Stimulated activated CD4-positive, alpha-beta T cell treated with anti-CD3 and anti-CD28 coated beads, TNF-alpha, amount 100 ng/mL, for 4 hours (primary cell): ENCODE measurements at places on chromosomes 4 and X.

DNA sequence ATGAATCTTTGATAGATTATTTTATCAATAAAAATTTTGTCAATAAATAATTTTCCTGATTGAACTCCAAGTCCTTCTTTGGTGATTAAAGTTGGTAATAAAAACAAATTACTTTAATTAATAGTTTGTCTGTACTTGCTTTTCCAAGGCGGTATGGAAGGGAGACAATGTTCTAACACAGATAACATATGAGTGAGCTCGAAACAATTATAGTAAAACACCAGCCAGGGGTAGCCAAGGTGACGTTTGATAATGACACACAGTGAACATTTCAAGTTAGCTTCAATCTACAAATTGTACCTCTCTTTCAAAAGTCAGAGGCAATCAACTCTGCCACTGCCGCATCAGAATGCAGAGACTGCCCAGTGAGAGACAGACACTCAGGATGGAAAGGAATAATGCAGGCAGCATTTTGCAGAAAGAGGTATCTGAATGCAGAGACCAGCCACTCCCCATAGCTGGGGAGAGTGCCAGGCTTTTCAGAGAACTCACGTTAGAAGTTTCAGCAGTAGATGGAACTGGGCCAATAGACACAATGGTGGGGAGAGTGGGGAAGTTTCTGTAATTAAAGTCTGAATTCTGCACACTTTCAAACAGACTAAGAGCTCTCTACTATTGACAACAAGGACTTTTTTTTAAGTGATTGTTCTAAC lies 18.1 kb upstream of the ATOH1 start:
- DNase-seq: no peak

GRCh38 chrX:96621811-96622210 lies 62.8 kb upstream of the DIAPH2 start:
- no peak for DNase-seq

- no peak for DNase-seq
Observed at GRCh38 chr4:55008166-55009056, 117.0 kb downstream of the KDR start.

DNA sequence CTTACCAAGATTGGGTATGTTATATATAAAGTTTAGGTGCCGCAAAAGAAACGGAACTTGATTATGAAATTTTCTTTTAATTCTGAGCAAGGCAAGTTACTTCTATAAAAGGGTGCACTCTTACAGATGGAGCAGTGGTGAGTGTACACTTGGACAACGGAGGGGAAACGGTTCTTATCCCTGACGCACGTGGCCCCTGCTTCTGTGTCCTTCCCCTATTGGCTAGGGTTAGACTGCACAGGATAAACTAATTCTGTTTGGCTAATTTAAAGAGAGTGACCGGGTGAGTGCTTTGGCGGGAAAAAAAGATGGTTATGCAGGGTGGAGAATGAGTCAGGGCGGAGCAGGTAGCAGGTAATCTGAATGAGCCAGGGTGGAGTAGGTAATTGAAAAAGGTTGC lies 149.5 kb downstream of the GC start:
- DNase-seq: no peak

DNA sequence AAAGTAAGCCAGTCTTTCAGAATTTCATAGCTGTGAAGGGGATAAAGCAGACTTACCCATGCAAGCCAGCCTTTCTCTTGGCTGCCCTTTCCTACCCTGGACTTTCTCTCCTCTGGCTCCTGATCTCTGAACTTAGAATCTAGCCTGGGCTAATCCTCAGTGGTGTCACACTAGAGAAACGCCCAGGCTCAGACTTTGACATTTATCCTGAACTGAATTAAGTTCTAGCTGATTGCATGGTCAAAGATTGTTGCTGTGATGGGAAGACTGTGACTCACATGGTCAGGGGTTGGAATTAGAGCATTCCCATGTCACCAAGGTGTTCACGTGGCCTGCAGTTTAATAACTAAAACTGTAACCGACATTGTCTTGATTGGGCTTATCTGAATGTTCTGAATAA lies 469.5 kb upstream of the FAT1 start:
- DNase-seq: no peak

- DNase-seq: no peak
Observed at GRCh38 chr4:4383085-4383484, 3.8 kb upstream of the NSG1 start.
